ENCODE measurements at places on chromosomes 13 and 19.
A peak's percentile ranks its signal among the peaks of the same experiment; 100 is the strongest.

- no peak for DNase-seq
Measured at GRCh38 chr13:25391932-25392331, 20.2 kb downstream of the ATP8A2 start.

- DNase-seq, result no peak
Measured at GRCh38 chr13:106349080-106349931, 186.2 kb downstream of the EFNB2 start.

DNA sequence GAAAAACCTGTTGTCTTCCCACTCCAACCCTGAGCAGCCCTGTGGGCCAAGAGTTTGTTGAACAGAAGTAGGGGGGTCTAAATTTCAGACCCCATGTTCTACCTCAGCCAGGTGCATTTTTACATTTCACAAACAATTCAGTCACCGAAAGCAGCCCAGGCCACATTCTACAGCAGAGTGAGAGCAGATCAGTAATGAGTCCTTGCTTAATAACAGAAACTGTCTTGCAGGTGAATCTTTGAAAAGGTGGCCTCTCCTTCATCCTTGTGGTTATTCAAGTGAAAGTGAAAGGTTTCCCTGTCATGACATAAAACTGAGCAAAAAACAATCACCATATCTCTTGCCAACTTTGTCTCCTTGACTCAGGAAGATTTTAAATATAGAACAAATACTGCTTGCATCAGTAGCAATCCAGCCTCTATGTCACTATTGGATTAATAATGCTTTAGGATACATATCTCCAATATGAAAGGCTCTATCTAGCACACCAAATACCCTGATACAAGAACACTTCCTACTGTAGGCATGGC lies 670.2 kb downstream of the DIAPH3 start:
- DNase-seq, result no peak

DNA sequence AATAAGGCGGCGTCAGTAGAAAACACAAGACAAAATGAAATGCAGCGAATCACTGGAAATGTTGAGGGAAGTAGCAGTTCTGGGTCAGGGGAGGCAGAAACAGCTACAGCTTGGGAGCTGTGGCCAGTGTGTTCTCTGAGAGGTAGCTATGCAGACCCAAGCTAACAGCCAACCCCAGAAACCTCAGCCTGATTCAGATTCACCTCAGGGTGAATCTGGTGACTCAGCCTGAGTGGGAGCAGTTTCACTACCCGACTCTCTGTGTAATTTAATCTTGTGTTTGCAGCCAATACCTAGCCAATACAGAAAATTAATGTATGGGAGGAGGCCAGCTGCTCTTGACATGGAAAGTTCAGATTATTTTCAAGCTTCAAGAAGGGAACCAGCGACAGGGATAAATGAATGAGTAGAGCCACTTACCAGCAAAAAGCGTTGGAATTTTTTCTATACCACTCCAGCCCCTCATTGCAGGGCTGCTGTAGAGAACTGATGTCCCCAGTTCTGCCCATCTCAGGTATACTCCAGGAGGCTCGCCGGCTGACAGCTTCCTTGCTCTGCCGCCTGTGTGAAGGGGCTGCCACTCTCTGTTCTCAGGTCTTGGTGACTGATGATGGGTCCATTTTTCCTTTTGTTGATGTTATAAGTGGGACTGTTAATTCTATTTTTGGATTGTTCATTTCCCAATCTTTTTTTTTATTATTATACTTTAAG lies 8.9 kb downstream of the IGFL3 start:
- DNase-seq, result no peak

DNA sequence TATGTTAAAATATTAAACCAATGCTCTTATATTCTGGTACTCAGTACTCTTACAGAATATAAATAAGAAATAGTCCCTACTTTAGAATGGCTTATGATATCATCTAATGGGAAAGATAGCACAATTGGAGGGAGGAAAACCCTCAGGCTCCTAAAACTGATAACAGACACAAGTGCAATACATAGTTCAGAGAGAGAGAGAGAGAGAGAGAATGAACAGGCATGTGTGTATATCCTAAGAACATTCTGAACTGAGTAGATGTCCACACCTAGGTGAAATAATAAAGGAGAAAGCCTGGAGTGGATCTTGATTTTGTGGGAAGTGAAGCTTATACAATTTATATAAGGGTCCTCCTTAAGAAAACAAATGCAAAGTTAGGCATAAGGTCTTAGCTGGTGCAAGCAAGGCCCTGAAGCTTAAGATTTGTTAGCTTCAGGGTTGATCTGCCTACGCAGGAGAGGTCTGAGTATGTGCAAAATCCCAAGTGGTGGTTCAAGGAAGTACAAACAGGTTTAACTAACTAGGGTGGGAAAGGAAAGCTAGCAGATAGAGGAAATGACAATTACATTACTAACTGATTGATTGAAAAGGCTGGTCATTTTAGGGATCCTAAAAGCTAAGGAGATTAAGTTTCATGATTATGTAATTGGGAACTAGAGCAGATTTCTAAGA lies 53.3 kb downstream of the SOX21 start:
- DNase-seq, result no peak

DNA sequence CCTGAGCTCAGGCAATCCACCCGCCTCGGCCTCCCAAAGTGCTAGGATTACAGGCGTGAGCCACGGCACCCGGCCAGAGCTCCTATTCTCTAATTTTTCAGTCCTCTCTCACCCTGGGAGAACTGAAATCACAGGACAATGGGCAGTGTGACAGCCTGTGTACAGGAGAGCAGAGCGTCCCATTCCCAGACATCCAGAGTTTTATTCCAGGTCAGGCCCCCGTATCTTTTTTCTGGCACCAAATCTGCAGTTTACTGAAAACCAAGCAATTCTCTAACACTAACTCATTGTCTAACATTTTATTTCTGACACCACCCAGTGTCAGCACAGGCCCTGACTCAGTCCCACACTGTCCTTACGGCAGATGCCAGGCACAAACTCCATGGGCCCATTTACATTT lies 6.7 kb downstream of the ZNF708 start:
- no peak for DNase-seq

DNA sequence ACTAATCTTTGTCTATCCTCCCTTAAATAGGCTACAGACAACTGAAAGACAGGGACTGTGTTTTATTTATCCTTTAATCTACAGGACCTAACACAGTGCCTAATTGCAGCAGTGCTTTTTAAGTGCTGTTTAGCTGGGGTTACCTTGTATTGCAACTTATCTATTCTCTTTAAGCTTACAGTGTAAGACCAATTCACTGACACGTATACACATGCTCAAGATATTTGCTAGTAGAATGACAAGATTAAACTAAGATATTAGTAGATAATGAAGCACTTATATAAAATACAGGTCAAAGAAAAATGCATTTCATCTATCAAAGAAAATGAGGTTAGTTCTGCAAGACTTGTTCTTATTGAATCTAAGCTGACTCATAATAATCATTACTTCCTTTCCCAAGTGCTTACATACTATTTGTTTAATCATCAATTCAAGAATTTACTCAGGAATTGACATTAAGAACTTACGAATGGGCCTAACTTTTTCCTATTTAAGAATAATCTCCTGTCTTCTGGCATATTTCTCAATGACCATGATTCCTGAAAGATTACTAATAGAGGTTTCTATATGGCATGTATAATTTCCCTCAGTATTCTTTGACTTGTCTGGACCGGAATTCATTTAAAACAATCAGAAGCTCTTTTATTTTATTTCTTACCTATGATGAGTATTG lies 75.8 kb upstream of the MAB21L1 start:
- peak; percentile 21 for DNase-seq
